ENCODE measurements at places on chromosomes 16 and 17.

GRCh38 chr17:16483021-16483645, 8.9 kb downstream of the LRRC75A start:
- no peak for DNase-seq

DNA sequence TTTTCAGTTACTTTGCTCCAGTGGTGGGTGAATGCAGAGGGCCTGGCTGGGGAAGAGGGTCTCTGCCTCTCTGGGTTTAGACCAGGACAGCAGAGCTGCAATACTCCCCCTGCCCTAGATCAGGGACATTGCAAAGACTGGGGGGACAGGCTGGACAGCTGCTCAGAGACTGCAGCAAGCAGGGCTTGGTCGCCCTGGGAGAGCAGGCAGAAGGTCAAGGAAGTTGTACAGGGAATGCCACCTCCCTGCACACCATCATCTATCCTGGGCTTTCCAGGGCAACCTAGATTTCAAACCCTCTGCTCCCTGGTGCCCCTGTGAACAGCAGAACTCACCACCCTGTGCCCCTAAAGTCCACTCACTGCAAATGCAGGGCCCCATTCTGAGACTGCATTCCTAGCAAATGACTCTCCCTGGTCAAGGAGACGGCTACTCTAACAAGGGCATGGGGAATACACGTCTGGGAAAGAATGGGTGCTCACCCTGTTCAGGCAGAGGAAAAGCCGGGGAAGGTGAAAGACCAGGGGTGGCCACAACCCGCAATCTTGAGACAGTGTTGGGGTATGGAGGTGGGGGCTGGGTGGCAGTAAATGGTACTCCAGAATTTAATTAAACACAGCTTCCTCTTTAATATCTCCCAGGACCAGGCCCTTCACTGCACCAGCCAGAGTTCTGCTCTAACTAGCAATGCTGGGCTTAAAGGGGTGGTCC, 1.0 kb downstream of the KIFC3 start:
- no peak for DNase-seq

GRCh38 chr17:7222972-7223292, 3.2 kb downstream of the ACADVL start:
- DNase-seq = no peak

GRCh38 chr17:48787828-48788227, 29.2 kb downstream of the TTLL6 start:
- no peak for DNase-seq

DNA sequence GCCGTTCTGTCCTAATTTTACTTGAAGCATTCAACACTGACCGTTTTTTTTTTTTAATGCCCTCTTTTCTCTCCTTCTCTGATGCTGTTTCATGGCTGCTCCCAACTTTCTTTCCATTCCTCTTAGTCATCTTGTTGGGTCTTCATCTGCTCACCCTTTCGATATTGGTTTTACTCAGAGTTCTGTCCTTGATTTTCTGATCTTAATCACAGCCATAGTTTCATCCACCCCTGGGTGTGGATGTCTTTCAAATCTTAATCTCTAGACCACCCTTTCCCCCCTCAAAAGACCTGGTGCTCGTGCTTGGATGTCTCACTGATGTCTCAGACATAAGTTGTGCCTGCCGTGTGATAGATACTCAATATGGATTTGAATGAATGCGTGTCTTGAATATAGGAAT, 22.4 kb downstream of the NDEL1 start:
- DNase-seq = no peak

GRCh38 chr16:89174055-89174827, 2.7 kb downstream of the CDH15 start:
- no peak for DNase-seq

GRCh38 chr17:17778308-17779014, 58.3 kb downstream of the SREBF1 start:
- DNase-seq = no peak

Data from AML-193 (cell line).